ENCODE measurements at places on chromosomes 7 and 10.

DNA sequence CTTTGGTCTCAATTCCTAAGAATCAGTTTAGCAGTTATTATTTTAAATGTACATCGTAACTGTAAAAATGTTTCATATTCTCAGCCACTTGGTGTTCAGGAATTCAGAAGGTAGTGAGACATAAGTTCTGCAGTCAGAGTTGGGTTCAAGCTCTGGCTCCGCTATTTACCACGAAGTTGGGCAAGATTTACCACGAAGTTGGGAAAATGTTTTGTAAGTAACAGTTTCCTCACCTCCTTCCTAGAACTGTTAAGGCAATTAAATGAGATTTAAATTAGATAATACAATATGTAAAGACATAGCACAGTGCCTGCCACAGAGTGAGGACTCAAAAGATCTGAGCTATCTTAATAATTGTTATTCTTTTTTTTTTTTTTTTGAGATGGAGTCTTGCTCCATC is 16.3 kb upstream of the ABLIM1 start:
- no peak overlapping the region for H3K27ac ChIP-seq
- no peaks in the 10 kb centered on the region for H3K27me3 ChIP-seq
- H3K36me3 ChIP-seq, result no peaks in the 10 kb centered on the region
- no peaks in the 10 kb centered on the region for H3K4me1 ChIP-seq
- H3K4me3 ChIP-seq, result no peak overlapping the region

- no peaks in the 10 kb centered on the region for H3K36me3 ChIP-seq
- no peak overlapping the region for H3K27ac ChIP-seq
- no peaks in the 10 kb centered on the region for H3K27me3 ChIP-seq
- H3K4me3 ChIP-seq, result no peak overlapping the region
These were observed 15.7 kb upstream of the ARMC3 start for GRCh38 chr10:22911889-22912762.

DNA sequence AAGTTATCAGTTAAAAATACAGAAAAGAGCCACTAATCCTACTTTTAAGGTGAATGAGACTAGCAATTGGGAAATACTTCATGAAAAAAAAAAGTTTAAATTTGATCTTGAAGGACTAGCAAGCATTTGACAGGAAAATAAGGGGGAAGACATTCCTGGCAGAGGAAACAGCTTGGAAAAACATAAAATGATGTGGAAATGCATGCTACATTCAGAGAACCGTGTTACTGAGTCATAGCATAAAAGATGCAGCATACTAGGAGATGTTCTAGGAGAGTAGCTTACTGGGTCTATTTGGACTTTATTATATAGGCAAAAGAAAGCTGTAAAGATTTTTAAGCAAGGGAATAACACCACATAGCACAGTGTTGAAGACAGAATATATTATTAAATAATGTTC is 108.6 kb upstream of the COL1A2 start:
- H3K27ac ChIP-seq, result no peak overlapping the region
- no peak overlapping the region for H3K4me3 ChIP-seq
- DNase-seq, result no peak
- H3K27me3 ChIP-seq, result no peaks in the 10 kb centered on the region
- H3K36me3 ChIP-seq, result no peaks in the 10 kb centered on the region
- no peaks in the 10 kb centered on the region for H3K4me1 ChIP-seq

DNA sequence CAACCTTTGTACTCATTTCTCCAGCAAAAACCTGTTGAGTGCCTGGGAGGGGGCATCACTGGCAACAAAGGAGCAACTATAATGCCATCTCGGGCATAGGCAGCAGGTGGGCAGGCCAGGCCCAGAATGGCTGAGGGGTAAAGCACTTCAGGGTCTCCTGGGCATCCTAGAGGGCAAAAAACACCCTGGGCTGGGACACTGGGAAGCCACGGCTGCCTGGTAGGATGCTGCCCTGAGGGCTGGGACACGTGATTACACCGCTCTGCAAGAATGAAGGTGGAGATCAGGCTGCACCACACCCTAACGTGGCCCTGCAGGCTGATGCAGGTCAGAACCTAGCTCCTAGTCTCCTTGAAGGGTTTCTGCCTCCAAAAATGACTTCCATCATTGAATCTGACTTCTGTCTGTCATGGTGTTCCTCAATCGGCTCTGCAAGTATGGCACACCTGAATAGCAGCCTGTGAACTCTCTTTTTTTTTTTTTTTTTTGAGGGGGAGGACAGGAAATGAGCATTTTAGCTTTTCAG is 4.5 kb upstream of the TRAPPC14 start:
- no peak for DNase-seq
- H3K27ac ChIP-seq, result no peak overlapping the region
- H3K36me3 ChIP-seq, result no peaks in the 10 kb centered on the region
- H3K27me3 ChIP-seq, result no peaks in the 10 kb centered on the region

- no peak for DNase-seq
- no peak overlapping the region for H3K27ac ChIP-seq
- no peaks in the 10 kb centered on the region for H3K36me3 ChIP-seq
- no peak overlapping the region for H3K4me3 ChIP-seq
- peaks cover 3% of the 10 kb centered on the region for H3K4me1 ChIP-seq
These were observed 185.5 kb downstream of the SGMS1 start for GRCh38 chr10:50438049-50438936.

DNA sequence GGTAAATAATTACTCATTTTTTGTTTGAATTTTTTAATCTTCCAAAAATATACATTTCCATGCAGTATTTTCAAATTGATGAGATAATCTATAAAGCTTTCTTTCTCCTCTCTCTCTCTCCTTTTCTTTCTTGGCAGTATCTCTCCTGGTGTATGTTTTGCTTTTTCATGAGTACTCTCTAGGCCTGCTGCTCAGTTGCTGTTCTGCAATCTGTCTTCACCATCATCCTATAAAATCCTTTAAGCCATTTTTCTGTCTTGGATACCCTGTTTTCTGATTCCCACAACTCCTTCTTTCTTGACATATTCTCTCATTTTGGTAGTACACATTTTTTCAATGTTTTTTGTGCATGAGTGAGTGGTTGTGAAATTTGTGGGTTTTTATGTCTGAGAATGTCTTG is 1558.1 kb upstream of the LRRTM3 start:
- no peak for DNase-seq
- no peaks in the 10 kb centered on the region for H3K4me1 ChIP-seq
- H3K4me3 ChIP-seq, result no peak overlapping the region

- no peaks in the 10 kb centered on the region for H3K4me1 ChIP-seq
- no peak overlapping the region for H3K27ac ChIP-seq
- no peaks in the 10 kb centered on the region for H3K27me3 ChIP-seq
These were observed 120.0 kb downstream of the CALN1 start for GRCh38 chr7:72292118-72292517.

DNA sequence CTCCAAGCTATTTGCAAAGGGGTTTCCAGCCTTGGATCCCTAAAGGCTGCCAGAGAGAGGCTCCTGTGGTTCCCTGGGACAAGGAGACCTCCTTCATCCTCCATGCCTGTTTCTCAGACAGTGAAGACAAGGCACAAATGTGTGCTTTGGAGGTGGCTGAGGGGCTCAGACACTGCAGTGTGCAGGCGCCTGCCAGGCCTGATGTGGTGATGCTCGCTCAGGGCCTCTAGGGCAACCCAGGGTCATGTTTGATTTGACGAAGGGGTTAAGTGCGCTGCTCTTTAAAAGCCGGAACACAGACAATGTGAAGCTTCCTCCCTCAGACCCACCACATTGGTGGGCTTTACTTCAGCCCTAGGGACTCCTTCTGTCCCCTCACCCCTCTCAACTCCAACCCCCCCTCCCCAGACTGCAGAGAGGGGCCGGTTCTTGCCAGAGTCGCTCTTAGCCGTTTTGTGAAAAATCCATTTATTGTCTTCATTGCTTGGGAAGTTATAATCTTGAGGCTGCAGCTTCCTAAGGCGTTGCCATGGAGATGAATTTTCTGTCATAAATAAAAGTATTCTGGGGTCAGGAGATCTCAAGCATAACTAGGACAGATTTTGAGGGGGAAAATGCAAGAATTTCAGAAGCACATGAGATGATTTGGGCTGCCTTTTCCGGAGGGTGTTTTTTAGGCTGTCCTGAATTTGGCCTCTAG is 35.8 kb downstream of the PDGFA start:
- H3K4me3 ChIP-seq, result no peak overlapping the region
- no peak overlapping the region for H3K27ac ChIP-seq
- no peaks in the 10 kb centered on the region for H3K36me3 ChIP-seq
- H3K27me3 ChIP-seq, result no peaks in the 10 kb centered on the region

- no peaks in the 10 kb centered on the region for H3K36me3 ChIP-seq
- no peaks in the 10 kb centered on the region for H3K27me3 ChIP-seq
- peak overlapping the region; percentile 44 for H3K27ac ChIP-seq
- no peak for DNase-seq
These were observed 302.6 kb downstream of the KLF6 start for GRCh38 chr10:3482200-3482993.

- no peak overlapping the region for H3K4me3 ChIP-seq
- no peaks in the 10 kb centered on the region for H3K36me3 ChIP-seq
- DNase-seq, result no peak
- H3K27me3 ChIP-seq, result peaks cover 8% of the 10 kb centered on the region
- no peaks in the 10 kb centered on the region for H3K4me1 ChIP-seq
These were observed 20.5 kb upstream of the MLXIPL start for GRCh38 chr7:73644688-73645286.

DNA sequence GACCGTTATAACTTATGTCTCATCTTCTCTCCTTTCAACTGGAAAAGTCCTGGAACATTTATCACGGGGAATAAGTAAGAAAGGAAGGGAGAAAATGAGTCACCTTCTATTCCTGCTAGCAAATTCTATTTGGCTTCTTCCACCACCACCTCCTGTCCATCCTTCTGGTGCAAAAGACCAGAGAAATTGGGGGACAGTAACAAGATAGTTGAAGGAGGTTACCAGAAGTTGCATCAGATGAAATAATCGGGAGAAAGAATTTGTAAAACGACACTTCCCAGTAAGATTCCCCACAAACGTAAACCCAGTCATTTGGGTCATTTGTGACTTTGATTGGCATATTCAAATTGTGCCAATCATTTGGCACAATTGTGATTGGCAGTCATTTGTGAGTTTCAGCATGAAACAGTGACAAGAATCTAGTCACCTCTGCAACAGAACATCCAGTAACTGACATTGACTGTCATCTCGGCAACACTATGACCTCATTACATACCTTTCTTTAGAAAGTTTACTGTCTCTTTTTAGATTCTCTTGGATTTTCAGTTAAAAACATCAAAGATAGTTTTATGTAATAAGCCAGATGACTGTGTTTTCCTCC is 51.3 kb upstream of the PIK3CG start:
- no peaks in the 10 kb centered on the region for H3K36me3 ChIP-seq
- no peak overlapping the region for H3K27ac ChIP-seq
- H3K4me3 ChIP-seq, result no peak overlapping the region
- DNase-seq, result no peak

GRCh38 chr7:36796850-36797536 is 72.7 kb upstream of the AOAH start:
- no peak overlapping the region for H3K27ac ChIP-seq
- no peak overlapping the region for H3K4me3 ChIP-seq

DNA sequence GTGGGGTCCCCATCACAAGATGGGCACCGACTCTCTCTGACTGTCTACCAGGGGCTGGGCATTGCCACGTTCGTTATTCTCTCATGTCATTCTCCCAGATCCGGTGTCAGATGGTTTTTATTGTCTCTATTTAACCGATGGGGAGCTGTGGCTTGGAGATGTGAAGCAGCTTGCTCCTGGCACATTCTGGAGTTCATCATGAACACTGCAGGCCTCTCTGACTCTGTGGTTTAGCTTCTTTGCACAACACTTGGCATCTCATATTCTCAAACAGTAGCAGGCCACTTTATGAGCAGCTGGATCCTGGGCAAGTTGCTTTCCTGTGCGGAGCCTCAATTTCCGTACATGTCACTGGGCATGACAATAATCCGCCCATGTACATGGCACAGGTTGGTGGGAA is 119.9 kb downstream of the LRRC18 start:
- no peaks in the 10 kb centered on the region for H3K36me3 ChIP-seq
- no peak overlapping the region for H3K27ac ChIP-seq
- DNase-seq, result no peak
- no peaks in the 10 kb centered on the region for H3K4me1 ChIP-seq
- H3K4me3 ChIP-seq, result no peak overlapping the region
- H3K27me3 ChIP-seq, result no peaks in the 10 kb centered on the region

Measured in ascending aorta (tissue), 2 donors.